Right cardiac atrium (tissue), 5 donors: ENCODE measurements at places on chromosomes 12 and 14.
A peak's percentile ranks its signal among the peaks of the same experiment; 100 is the strongest.

GRCh38 chr12:1605129-1606020 lies 11.0 kb upstream of the FBXL14 start:
- DNase-seq: peak; percentile 86

DNA sequence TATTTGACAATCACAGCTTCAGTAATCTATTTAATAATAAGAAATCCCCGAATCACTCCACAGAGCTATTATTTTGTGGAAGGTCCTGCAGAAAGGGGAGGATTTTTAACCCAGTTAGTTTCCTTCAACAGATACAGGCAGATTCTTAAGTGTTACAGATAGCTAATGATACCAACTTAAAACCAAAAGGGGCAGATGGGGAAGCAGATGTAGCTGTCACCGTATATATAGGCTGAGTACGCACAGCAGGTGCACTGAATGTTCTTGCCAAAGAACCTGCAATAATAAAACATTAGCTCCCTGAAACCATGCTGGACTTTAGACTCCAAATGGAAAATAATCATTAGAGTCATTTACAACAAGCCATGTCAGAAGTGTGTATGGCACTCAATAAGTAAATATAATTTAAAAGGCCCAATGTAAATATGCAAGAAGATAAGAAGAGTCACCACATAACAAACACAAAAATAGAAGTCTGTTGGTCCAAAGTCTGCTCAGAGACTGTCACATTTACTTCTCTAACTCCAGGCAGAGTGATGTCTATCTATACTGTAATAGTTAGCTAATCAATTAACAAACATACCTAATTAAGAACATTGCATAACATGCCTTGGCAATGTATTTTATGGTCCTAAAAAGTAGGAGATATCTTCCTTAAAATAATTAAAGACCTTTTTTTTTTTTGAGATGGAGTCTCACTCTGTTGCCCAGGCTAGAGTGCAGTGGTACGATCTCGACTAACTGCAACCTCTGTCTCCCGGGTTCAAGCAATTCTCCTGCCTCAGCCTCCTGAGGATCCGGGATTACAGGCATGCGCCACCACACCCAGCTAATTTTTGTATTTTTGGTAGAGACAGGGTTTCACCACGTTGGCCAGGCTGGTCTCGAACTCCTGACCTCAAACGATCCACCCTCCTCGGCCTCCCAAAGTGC lies 78.8 kb downstream of the SEC23A start:
- DNase-seq: no peak

DNA sequence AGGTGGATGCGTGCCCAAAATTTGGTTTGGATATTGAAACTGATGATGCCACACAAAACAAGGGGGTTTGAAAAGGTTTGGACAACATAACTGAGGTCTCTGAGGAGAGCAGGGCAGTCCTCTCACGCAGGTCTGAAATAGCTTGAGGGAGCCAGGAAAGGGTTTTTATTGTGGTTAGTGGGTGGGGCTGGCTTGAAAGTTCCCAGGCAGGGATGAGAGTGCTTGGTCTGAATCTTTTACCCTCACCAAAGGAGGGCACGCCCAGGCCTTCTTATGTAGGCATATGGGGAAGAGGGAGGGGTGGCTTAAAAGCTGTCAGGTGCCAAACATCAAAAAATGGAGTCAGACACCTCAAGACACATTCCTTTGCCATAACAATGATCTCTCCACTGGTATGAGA lies 493.1 kb upstream of the CCDC196 start:
- no peak for DNase-seq

DNA sequence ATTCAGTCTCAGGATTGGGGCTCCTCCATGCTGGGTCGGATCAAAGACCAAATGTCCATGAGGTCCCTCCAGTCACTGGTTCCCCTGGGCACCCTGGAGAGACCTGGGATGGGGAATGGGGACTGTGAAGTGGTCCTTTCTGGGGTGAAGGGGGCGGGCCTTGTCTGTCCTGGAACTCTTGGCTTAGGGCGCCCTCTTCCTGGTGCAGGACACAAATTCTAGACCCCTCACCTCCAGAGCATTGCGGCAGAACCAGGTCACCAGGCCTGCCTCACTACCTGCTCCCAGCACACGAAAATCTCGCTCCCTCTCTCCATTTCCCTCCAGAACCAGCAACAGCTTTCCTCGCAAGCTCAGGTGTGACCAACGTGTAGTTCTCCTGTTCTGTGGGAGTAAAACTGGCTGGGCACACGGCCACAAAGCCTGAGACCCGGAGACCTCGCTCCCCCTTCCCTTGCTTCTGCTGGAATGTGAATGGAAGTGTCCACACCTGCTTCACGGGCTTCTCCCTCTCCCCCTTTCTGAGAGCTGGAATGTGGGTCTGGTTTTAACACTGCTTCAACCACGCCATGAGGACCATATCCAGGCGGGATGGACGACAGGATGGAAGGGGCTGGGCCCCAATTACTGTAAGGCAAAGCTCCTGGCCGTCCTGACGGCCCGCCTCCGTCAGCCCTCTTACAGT lies 112.7 kb downstream of the SCARB1 start:
- DNase-seq: no peak

DNA sequence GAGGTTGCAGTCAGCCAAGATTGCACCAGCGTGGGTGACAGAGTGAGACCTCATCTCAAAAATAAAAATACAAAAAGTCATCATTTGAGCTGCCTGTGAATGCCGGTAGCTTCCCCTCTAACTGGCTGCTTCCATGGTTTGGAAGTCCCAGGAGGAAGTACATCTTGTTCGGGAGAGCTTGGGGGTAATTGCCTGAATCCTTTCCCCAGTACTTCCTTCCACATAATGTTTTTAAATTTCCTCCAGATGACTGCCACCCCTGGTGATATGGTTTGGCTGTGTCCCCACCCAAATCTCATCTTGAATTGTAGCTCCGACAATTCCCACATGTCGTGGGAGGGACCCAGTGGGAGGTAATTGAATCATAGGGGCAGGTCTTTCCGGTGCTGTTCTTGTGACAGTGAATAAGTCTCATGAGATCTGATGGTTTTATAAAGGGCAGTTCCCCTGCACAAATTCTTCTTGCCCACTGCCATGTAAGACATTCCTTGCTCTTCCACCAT lies 87.2 kb downstream of the SPRING1 start:
- DNase-seq: no peak

DNA sequence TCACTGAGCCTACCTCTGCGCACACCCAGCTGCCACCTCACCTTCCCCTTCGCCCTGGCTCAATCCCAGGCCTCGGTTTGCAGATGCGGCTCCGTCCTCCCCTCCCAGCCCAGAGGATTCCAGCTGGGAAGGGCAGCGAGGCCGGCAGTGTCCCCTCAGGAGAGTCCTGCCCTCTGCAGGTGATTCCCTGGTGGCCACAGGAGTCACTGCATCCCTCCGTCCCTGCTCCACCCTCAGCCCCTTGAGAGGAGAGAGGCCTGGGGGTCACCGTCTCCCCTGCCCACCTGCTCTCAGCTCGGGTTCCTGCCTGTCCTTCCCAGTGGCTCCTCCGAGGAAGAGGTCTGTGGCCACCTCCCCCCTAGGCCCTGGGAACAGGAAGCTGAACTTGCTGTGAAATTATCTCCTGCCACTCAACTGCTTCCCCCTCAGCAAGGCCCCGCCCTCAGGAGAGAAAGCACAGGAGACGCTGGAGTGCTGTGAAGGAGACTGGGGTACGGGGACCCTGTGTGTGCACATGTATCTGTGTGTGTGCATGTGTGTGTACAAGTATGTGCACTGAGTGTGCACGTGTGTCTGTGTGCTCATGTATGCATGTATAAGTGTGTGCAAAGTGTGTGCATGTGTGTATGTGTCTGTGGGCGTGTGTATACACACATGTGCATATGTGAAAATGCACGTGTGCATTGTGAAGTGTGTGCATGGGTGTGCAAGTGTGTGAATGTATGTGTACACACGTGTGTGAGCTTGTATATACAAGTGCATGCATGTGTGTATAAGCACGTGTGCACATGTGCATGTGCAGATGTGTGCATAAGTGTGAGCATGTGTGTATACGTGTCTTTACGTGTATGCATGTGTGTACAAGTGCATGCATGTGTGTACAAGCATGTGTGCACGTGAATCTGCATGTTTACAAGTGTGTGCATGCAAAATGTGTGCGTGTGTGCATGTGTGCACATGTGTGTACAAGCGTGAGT lies 13.2 kb upstream of the GALNT9 start:
- DNase-seq: peak; percentile 35

GRCh38 chr12:99495799-99496198 lies 151.8 kb upstream of the GARIN6 start:
- DNase-seq: no peak

GRCh38 chr14:76753541-76754198 lies 7.6 kb upstream of the VASH1 start:
- no peak for DNase-seq

DNA sequence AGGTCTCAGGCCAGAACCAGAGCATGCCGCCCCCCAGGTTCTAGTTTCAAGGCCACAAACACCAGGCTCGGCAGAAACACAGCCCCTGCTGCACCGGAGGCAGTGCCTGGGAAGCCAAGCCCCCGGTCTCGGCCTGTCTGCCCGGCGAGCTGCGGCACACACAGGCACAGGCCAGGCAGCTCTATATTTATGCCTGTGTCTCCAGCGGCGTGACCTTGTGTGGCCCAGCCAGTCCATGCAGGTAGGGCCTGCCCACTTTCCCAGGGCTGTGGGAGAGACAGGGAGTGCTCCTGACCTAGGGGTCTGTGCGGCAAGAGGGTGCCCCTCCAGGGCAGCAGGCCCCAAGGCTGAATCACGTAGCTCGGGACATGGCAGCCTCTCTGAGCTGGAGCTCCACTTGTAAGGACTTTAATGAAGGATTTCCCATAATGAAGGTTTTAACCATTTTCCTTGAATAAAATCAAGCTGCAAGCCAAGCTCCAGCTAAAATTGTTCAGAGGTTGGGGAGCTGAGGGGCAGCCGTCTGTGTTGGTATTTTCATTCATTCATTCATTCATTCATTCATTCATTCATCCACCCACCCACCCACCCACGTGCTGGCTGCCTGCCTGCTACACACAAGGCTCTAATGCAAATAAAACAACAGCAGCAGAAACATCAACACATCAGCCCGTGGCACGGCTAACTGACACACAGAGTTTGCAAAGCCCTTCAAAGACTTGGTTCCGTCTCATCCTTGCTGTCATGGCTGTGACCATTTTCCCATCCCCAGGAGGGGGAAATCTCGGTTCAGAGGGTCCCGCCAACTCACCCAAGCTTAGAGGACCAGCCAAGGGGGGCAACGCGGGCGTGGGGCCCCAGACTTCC lies 92.0 kb downstream of the RFLNA start:
- peak; percentile 21 for DNase-seq

- no peak for DNase-seq
Measured at GRCh38 chr12:109961612-109962011, 34.6 kb downstream of the GIT2 start.

DNA sequence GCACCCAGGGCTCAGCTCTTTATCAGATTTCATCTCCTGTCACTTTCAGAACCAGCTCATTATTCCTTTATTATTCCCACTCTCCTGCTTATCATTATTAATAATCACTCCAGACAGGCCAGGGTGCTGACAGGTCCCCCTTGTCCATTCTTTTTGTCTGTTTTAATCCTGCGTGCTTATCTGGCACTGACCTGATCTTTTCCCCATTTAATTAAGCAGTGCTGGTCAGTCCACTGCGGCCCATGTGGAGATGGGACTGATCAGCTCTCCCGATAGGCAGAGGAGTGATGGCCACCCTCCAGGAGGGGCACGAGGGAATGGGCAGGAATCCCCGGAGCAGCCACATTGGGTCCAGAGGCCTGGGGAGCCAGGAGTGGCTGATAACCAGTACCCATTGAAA lies 55.5 kb upstream of the GPATCH2L start:
- no peak for DNase-seq

DNA sequence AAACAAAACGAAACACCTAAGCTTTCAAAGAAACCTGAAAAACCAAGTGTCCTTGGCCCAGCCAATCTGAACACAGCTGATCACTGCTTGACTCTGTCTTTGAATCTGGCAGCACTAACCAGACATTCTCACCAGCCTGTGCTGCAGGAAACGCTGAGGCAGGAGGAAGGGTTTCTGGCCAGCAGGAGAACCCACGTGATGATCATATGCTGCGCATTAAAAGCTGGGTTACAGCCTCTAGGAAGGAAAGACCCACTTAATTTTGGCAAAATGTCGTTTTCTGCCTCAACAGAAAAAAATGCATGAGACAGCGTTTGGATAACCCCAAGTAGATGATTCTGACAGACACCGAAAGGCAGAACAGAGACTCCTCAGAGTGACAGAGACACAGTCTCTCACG lies 9.8 kb downstream of the APPL2 start:
- DNase-seq: peak; percentile 59

DNA sequence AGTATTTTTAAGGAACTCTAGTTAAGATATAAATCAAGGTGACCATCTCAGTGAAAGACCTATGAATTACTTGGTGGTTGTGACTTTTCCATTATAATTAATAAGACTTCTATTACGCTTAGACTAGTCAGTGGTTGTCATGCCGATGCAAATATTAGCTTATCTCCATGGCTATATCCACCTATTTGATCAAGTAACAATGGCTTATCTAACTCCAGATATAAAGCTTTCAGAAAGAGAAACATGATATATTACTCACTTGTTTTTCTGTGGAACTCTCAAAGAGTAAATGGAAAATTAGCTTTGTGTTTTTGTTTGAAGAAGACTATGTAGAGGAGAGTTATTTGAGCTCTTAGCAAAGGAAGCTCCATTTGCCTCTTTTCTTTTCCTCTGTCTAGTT lies 323.8 kb upstream of the DCN start:
- DNase-seq: no peak

DNA sequence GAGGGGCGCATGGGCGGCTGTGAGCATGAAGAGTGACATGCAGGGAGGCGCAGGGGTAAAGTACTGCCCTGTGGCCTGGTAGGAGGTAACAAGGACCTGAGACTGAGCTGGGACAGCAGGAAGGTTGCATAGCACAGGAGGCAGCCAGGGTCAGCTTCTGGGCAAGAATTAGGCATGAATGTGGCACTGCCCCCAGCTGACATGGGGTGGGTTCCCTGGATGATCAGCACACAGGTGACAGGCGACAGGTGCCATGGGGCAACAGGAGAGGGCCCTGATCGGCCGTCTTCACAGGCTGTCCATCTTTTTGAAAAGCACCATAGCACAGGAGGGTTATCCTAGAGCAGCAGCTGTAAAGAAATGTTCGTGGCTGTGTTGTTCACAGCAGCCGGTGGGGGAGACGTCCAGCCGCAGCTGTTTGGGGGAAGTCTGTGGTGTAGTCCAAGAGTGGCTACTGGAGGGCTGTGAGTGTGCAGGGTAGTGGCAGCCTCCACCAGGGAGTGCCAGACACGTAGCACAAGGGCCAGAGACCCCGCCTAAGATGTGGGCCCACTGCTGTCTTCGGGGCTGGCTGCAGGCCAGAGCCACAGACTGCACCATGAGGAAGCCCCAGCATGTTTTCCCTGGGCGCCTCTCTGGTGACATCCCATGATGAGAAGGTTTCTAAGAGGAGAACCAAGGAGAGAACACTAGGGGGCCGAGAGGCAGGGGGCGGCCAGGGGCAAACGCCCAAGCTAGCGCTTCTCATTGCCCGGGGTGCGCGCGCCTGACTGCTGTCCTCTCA lies 8.4 kb downstream of the CLBA1 start:
- peak; percentile 34 for DNase-seq

GRCh38 chr14:28603606-28604005 lies 163.0 kb upstream of the FOXG1 start:
- DNase-seq: no peak

DNA sequence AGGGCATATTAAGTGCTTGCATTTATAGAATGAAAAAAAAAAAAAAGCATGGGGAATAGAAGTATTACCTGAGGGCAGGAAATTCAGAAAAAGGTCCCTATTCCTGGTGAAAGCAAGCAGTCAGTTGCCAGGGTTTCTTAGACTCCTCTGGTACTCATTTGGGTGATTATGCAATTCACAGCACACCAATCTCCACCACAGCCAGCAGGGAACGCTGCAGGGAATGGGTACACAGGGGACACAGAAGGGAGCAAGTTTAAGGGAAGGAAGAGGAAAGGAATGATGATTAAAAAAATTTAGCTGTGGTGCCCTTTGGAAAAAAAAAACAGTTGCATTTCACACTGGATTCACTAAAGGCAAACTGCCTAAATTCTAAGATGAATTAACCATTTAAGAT lies 14.2 kb downstream of the BLTP3B start:
- DNase-seq: peak; percentile 66
